GM04504 (cell line): ENCODE measurements at places on chromosomes 1 and 21.

DNA sequence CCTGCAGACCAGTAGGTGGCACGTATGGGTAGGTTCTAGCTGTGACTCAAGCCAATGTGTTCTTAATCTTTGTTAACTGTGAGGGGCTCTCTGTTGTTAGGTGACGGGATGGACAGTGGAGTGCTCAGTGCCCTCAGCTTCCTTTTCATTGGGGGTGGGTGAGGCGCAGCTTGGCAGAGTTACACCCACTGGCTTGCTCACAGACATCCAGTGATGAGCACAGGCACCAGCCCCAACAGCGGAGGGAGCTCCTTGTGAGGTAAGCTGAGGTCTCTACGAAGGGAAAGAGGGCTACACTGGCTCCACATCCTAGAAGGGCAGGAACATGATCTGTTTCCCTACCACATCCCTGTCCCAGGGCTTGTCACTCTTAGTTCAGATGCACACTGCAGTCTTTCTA lies 871.3 kb downstream of the LRRIQ3 start:
- no peak for DNase-seq

DNA sequence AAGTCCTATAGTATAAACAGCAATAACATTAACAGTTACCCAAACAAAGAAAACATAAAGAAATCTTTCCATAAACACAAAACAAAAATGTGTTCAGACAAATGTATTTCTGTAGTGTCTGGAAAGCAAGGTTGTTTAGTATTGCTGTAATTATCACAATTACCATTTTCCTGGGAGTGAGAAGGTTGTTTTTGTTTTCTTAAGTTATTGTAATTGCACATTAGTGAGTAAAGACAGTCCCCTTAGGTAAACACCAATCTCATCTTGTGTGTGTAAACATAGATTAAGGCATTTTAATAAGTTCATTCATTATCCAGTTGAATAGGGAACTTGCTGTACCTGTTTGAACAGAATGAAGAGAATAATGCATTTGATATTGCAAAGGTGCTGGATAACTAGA lies 356.9 kb upstream of the ADGRL4 start:
- DNase-seq, result no peak

GRCh38 chr1:165495858-165496205 lies 48.0 kb upstream of the LRRC52 start:
- DNase-seq, result no peak

DNA sequence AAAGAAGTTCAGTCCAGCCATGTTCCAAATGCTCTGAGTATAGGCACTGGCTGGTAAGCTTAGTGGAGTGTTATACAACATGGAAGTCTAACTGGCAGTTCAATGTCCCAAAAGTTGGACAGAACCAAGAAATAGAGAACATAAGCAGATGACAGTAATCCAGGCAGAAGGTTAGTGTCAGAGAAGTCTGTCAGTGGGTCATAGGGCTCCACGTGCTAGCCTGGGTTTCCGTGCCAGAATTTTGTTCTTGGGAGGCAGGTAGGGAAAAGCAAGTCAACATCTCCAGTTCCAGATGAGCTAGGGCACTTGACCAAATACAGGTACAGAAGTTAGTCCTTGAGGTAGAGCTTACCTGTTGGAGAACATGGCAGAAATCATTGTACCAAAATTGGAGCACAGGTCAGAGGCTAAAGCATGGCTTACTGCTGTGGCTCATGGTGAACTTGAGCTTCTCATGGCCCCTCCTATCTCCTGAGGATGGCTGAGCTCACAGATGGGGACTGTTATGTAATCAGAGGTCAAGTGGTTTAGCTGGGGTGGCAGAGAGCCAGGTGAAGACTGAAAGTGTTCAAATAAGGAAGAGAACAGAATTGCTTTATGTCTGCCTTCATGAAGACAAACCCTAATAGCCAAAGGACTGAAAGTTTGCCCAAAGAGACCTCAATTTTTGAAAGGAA lies 170.8 kb downstream of the NFIA start:
- peak; percentile 14 for DNase-seq

DNA sequence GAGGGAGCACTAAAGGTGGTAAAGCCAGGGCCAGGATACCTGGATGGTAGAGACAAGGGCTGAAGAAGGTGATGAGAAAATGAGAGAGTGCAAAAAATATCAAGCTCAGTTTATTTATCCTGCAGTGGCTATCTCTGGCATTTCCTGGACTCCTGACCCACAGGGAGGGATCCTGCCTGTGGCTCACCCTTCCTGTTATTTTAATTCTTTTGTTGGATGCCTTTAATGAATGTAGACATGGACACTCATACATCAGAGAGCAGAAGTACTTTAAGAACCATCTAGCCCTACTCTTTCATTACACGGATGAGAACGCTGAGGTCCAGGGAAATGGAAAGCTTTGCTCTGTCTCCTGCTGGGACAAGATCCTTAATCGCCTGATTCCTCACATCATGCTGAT lies 20.6 kb downstream of the JUN start:
- DNase-seq, result no peak

GRCh38 chr1:212013672-212014071 lies 21.7 kb downstream of the INTS7 start:
- no peak for DNase-seq

- DNase-seq, result no peak
Observed at GRCh38 chr1:243315455-243315854, 59.6 kb downstream of the SDCCAG8 start.

DNA sequence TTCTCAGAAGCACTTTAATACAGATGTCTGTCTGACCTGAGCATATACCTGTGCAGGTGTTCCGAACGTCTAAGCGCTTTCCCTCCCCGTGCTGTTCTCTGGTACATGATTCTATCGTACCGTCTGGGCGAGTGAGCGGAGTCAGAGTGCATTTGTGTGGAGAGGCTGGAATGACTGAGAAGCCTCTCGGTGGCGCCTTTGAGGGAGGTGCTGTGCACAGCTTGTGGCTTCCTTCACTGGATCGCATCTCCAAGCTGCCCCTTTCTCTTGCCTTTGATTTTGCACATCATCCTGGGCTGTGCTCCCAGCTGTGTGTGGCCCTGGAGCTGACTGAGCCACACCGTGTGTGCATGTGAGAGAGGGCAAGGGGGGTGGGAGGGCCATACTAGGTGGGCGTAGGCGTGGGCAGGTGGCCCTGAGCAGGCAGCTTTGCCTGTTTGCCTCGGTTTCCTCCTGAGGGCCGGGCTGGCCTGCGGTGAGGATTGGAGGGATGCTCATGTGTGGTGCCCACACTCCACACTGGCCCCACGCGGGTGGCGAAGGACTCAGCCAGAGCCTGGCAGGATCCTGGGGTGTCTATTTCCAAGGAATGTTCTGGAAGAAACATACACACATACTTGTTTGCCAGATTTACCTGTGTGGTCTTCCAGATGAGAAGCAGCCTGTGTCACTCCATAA lies 105.3 kb downstream of the ADARB1 start:
- no peak for DNase-seq

- no peak for DNase-seq
Observed at GRCh38 chr1:233361876-233362275, 34.4 kb downstream of the MAP3K21 start.

DNA sequence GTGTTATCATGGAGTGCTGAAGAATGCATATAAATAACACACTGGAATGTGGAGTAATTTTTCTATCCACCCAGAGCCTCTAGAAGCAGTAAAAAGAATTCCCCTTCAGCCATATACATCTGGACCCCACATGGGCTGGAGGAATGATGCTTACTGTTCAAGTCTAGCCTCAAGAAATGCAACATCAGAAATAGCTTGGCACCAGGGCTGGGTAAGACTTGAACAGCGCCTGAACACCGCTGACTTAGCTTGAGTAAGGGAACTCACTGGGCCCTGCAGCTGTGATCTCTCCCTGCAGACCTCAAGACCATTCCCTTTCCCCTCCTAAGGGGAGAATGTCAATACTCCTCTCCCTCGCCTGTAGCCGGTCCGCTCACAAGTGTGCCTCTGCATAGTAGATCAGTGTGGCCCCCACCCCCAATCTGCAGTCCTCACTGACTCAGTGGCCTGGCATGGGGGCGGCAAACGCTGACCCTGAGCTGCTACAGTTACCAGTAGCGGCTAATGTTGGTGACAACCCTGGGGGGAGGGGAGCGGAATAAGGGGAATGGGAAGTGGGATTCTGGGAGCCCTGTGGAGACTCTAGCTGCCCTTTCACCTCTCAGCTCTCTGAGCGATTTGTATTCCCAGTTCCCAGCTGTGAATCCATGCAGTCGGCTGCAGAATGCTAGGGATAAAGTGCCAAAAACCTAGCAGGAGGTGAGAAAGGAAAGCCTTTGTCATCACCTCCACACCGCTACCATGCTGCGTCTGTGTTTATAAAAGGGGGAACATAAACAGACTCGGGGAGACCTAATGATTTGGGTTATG lies 483.9 kb downstream of the DISC1 start:
- DNase-seq, result peak; percentile 89

DNA sequence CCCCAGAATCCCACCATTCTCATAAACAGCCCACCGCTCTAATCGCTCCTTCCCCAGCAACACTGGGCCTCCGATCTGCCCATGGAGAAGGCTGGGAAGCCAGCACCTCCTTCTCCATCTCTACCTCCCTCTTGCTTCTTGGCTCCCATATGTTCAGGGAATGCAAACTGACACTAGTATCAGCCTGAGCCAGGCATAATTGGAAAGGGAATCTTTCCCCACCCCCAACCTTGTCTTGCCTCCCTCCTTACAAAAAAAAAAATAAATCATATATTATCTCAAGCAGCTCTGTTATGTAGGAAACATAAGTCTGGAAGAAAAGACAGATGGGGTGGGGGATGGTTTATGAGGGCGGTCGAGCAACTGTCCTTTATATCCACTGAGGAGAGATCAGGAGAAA lies 127.2 kb downstream of the NAV1 start:
- no peak for DNase-seq

- DNase-seq, result peak; percentile 81
Observed at GRCh38 chr1:10528066-10529014, 53.6 kb downstream of the PEX14 start.

GRCh38 chr1:97738270-97738669 lies 182.6 kb downstream of the DPYD start:
- no peak for DNase-seq

DNA sequence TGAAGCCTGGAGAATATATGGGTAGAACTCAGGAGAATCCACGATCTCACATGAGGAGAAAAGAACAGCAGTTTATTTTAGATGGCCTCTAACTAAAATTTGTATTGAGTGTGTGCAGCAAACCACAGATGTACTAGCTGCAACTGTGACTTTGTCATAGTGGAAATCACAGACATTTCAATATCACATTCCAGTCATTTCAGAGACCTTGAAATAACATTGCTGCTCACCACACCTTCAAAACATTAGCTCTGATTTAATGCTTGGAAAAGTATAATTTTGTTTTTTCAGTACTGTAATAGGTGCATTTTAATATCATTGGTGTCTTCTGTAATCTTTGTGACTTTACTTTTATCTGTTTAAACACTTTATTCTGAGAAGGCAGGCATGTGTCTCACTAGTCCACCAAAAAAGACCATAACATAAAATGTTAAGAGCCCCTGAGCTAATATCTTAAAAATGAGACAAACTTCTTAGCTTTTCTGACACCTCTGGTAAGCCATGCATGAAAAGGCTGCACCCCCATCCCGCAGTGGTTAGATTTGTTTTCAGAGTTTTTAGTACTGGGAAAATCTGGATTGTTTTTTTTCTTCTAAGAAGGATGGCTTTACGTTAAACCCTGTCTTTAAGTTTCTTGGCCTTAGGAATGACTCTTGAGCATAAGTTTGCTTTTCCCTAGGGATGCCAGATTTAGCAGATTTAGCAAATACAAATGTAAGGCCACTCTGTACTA lies 30.1 kb downstream of the KCNJ15 start:
- no peak for DNase-seq

GRCh38 chr1:159895286-159895685 lies 4.7 kb downstream of the CFAP45 start:
- DNase-seq, result no peak

DNA sequence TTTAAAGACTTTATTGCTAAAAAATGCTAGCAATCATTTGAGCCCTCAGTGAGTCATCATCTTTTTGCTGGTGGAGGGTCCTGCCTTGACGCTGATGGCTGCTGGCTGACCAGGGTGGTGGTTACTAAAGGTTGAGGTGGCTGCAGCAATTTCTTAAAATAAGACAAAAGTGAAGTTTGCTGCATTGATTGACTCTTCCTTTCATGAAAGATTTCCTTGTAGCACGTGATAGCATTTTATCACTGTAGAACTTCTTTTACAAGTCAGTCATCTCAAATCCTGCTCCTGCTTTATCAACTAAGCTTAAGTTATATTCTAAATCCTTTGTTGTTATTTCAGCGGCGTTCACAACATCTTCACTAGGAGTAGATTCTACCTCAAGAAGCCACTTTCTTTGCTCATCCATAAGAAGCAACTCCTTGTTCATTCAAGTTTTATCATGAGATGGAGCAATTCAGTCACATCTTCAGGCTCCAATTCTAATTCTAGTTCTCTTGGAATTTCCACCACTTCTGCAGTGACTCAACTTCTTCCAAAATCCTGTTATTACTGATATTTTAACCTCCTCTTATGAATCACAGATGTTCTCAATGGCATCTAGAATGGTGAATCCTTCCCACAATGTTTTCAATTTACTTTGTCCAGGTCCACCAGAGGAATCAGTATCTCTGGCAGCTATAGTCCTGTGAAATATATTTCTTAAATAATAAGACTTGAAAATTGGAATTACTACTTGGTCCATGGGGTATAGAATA lies 17.6 kb upstream of the RGS1 start:
- no peak for DNase-seq

GRCh38 chr1:47931395-47931794 lies 65.8 kb downstream of the TRABD2B start:
- DNase-seq, result no peak

- no peak for DNase-seq
Observed at GRCh38 chr1:30817077-30817438, 59.5 kb upstream of the LAPTM5 start.

GRCh38 chr1:147377263-147378246 lies 135.1 kb downstream of the CHD1L start:
- DNase-seq, result no peak

GRCh38 chr1:6066680-6067079 lies 21.0 kb downstream of the KCNAB2 start:
- no peak for DNase-seq

- DNase-seq, result peak; percentile 40
Observed at GRCh38 chr1:26471498-26472319, 531 bp upstream of the HMGN2 start.

GRCh38 chr1:115379943-115380342 lies 41.9 kb upstream of the NGF start:
- DNase-seq, result no peak

GRCh38 chr1:13543451-13544220 lies 29.8 kb upstream of the LRRC38 start:
- DNase-seq, result no peak

GRCh38 chr1:3552751-3553150 lies 58.6 kb downstream of the MEGF6 start:
- no peak for DNase-seq
